ENCODE measurements at places on chromosomes 3 and 15.

DNA sequence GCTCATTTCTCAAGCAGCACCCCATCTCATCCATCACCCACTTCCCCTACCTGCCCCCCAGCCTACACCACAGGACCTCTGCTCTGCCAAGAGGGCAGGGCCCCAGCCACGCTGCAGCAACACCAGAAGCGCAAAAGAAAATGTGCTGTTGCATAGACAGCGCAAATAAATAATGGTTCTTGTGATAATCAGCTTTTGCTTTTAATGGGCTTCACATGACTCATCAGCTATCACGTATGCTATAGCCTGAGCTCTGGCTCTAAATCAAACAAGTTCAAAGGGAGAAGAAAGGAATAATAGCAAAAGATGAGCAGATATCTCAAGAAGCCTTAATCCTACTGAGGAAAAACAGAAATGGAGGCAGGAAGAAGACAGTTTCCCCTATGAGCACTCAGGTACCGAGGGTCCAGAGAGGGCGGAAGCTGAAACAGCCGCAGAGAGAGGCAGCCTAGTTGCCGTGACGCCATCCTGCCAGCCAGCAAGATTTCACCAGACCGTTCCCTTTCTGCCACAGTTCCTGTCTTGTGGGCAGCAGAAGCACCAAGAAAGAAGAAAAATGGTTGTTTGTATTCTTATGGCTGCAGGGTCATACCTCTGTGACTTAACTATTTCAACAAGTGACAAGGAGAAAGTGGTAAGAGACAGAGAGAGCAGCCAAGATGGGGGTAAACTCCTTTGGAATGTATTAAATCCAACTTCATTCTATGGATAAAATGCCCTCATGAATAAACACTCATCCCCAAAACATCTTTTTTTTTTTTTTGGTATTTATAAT, 22.0 kb downstream of the RAB27A start:
- peak; percentile 58 for DNase-seq

- no peak for DNase-seq
Measured at GRCh38 chr3:75171630-75172230, 492.4 kb upstream of the FRG2C start.

- DNase-seq = no peak
Measured at GRCh38 chr3:43014241-43014640, 35.1 kb downstream of the GASK1A start.

GRCh38 chr3:114642951-114643741, 349.3 kb downstream of the TIGIT start:
- no peak for DNase-seq

- DNase-seq = no peak
Measured at GRCh38 chr15:81400640-81401236, 26.7 kb upstream of the TMC3 start.

DNA sequence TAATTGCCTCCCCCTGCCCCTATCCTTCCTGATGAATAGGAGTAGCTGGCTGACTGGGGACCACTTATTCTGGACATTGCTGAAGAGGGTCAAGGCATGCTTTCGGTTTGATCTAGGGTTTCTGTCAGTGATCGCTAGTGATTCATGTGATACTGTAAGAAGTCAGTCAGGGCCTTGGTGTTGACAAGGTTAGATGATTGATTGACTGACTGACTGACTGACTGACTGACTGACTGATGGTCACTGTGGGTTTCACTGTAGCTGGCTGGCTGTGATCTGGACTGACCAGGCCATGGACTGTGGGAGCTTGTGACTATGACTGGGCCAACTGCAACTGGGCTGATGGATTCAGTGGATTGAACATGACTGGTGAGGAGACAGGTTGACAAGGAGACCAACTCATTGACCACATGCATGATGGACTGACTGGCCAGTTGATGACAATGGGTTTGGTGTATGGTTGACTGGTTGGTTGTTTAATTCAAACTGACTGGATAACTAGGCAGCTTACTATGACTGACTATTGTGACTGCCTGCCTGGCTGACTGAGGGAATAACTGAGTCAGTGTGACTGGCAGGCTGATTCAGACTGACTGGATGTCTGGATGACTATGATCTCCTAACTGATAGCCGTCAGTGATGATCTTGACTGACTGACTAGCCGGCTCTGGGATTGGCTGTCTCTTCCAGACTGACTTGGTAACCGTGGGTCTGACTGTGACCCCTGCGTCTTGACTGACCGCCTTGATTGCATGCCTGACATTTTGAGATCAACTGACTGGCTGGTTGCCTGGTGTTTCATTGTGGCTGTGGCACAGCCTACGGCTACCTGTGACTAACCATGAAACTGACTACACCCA, 509.9 kb downstream of the SHQ1 start:
- peak; percentile 60 for DNase-seq

GRCh38 chr15:91047545-91048199, 25.3 kb upstream of the VPS33B start:
- DNase-seq = no peak

DNA sequence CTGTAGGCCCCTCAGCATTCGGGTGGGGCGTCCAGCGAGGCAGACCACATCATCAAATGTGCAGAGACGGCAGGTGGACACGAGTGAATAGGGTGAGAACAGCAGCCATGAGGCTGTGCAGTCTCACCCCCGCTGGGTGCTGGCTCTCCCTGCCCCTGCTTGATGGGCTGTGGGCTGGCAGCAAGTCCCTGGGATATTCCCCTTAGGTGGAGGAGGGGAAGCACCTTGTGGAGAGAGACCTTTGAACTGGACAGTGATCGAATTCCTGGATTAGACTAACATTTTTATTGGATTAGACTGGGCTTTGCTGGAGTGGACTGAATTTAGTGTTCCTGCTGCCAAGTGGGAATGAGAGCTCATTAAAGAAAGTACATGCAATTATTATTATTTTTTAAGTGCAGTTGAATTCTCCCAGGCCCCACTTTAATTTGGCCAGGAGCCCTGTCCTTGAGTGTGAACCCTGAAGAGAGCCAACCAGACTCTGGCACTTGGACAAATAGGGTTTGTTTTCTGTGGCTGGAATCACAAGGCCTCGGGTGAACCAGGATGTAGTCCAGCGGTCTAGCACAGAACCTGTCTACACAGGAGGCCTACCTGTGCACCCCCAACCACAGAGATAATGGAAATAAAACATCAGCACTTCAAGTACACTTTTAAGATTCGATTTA, 193.1 kb downstream of the ABHD5 start:
- DNase-seq = no peak

DNA sequence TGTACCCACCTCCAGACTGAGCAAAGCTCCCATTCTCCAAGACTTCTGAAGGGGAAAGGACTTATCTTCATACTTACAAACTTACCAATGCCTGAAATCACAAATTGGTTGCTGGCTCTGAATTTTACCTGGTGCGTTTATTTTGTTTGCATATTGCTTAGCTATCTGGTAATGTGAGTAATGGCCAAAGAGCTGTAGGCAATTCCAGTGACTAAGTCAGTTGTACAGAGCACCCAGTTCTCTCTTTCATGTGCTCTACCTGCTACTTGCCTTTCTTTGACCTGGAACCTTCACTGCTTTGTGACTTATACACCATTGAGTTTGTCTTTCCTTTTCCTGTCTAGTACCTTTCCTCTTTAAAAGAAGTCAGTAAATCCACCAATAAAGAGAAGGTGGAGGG, 755.9 kb upstream of the LMCD1 start:
- DNase-seq = no peak

GRCh38 chr3:142274908-142275307, 49.5 kb upstream of the GK5 start:
- no peak for DNase-seq

Data from activated T-cell treated with anti-CD3 and anti-CD28 coated beads for 48 hours (primary cell).